ENCODE measurements at places on chromosomes 1 and 21.

GRCh38 chr1:6330410-6330911, 63.1 kb downstream of the ACOT7 start:
- DNase-seq: peak; percentile 78

DNA sequence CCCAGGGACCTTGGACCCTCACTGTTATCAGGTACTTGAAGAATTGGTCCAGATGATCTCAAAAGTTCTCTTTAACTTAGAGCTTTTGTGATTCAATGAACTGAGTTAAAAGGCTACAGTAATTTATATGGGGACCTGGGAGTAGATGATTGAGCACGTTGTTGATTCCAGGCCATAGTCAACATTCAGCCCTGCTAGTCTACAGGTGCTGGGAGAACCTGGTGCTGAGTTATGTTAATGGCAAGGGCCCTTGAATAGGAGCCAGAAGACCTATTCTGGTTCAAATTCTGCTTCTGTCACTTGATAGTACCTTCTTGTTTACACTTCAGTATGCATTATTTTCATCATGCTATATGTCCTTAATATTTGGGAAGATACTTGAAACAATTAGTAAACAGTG, 11.2 kb downstream of the DYRK3 start:
- DNase-seq: no peak

DNA sequence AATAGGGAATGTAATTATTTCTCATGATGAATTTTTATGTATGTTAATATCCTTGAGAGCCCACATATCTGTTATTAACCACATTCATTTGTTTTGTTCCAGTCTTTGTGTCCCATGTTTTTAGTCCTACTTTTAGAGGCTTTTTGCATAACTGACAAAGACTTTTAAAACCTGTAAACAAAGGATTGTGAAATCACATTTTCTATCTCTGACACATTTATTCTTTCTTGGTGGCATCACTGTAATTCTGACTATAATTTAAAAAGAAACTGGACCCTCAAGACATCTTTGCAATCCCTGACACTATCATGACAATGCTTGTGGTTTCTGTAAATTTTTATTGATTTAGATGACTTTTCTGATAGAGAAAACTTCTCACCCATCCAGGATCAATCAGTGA, 313.1 kb downstream of the SIPA1L2 start:
- DNase-seq: no peak

DNA sequence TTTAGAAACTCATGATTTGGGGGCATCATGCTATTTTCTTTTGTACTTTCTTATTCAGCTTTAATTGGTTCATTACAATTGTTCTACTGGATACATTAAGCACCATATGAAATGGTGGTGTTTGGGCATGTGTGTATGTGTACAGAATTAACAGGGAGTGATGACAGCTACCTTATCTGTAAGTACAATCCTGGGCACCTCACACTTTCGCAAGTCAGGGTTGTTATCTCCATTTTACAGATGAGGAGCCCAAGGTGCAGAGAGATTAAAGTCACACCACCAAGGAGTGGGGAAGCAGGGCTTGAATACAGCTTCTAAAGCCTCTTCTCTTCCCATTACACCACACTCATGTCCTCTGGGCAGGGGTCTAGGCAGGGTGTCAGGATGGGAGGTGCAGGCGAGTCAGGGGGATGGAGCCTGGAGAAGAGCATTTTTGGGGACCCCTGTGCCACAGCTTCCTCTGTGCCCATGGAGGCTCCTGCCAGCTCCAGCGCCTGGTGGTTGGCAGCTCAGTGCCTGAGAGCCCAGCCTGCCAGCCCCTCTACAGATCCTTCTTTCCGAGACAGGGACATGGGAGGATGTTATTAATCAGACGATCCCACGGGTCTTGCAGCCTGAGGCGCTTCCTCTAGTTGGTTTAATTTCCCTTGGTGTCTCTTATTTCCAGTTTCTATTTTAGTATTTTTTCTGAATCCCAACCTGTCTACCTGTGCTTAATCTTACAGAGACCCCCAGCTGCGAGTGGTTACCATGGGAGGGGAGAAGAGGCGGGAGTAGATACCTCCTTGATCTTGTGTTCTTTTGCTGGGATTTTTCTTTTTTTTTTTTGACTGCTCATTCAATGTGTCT, 126.2 kb upstream of the CD34 start:
- no peak for DNase-seq

GRCh38 chr1:39564941-39565340, 11.6 kb downstream of the PABPC4 start:
- DNase-seq: no peak

- DNase-seq: no peak
These were observed 44.9 kb upstream of the USP24 start for GRCh38 chr1:55259911-55260609.

DNA sequence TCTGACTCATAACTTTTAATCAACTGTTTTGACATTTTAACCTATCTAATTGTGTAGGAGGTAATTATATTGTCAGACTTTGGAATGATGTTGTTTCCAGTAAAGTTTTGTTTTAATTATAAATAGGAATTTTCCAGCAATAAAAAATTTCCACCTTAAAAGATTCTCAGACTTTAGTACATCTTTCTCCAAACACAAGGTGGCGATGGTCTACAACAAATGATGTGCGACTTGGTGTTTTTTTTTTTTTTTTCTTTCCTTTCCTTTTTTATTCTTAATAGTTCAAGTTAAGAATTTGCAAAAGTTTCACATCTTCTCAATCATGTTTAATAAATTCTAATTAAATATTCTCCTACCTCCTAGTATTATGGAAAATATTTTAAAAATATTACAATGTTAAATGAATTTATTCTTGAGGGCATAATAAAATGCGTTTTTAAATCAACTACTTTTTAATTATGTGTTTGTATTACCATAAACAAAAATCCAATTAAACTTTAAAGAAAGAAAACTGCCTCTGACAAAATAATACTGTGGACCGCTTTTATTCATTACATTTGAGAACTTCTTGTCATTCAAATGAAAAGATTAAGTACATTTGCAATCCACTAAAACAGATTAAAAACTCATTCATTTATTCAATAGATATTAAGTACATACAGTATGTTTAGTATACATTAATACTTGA, 4.4 kb upstream of the ADAMTS1 start:
- DNase-seq: no peak
